ENCODE measurements at places on chromosomes 16 and 17. TPM values are rescaled to one million over a fixed set of nuclear protein-coding genes. Genes with fewer than 3 reads are reported as not detected.

- no peak for DNase-seq
These were observed 7.4 kb downstream of the MPG start for GRCh38 chr16:85407-85782.

- no peak for DNase-seq
These were observed 20.1 kb downstream of the EPOP start for GRCh38 chr17:38654411-38655398.

DNA sequence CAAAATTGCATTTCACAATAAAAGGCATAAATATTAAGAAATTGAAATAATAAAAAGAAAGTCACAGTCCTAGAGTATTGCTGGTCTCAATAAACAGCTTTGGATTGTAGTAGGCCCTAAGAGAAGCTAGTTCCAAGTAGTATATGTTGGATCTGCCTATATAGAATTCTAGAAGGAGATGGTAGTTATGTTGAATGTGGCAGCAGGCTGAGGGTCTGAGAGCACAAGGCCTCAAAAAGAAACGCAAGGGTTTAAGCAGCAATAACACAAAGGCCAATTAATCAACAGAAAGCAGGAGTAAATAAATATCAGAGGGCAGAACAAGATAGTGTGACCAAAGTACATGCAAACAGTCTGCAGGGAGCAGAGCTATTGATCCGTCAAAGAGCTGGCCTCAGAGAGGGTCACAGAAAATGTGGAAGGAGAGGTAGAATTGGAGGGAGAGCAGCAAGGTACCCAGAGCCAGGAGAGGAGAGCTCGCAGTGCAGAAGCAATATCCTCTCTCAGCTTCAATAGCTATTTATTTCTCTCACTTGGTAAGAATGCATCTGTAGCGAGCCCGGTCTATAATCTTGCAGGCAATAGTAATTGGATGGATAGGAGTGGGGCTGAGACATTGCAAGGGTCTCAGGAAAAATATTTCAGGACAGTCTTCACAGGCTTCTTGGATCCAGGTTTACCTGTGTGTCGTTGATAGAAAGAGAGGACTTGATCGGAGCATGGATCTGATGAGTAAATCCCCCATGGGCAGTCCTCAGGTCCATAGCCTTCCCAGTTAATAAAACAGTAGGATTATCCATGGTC is 25.1 kb upstream of the MED13 start:
- no peak for DNase-seq

DNA sequence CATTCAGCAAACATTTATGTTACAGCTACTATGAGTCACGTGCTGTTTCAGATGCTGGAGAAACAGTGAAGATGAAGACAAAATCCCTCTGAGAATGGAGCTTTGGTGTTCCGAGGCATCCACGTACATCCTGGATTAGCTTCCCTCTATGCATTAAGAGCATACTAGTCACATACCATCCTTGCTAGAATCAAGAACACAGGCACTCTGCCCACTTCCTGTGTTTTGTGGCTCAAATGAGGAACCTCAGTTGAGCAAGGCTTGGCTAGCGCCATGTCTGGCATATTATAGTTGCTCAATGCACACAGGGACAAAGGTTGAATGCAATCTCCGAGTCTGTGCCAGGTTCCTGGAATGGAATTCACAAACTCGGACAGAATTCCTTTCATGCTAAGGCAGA is 297.5 kb downstream of the XYLT1 start:
- DNase-seq, result no peak

The OR1A1 gene
- not detected for total RNA-seq

DNA sequence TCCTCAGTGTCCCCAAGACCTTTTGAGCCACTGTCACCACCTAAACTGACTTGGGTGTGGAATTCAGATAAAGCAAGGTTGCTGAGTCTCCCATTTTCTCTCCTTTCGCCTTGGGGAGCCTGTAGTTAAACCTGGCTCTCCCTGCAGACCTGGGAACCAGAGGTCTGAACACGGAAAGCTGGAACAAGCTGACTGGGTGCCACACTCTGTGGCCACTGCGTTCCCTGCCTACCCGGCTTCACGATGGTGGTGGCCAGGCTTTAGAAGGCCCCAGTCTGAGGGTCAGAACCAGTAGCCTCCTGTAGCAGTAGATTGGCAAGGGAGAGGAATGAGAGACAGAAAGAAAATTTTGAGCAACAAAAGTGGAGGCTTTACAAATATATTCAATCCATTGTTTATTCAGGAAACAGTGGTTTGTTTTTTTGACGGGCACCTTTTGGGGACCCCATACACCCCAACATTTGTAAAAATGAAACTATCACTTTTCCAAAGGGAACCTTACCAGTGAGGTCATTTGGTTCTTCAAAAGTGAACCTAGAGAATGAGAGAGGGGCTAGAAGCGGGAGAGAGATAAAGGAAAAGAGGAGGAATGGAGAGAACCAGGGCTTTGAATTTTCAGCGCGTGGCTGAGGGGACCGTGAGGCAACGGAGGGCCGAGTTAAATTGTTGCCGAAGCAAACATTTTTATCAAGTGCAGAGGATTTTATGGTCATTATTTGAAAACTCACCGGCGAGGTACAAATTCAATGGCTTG is 1.8 kb upstream of the HOXB8 start:
- no peak for DNase-seq

DNA sequence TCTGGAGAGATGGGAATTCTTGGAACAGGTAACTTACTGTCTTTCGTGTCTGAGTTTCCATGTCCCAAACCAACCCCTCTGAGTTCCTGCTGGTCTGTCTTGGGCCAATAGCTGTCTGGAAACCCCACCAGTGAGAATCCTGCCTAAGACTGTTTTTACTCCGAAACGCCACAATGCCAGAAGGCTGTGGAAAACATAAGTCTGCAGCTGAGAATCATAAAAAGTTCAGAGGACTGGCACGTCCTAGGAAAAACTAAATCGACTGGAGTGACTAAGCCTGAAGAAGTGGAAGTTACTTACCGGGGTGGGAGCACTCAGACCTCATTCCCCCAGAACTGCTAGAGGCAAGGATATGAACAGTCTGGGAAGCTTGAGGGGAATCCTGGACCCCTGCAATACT is 13.3 kb downstream of the LRRC75A start:
- DNase-seq, result no peak
